ENCODE measurements at places on chromosomes 5 and 9.

DNA sequence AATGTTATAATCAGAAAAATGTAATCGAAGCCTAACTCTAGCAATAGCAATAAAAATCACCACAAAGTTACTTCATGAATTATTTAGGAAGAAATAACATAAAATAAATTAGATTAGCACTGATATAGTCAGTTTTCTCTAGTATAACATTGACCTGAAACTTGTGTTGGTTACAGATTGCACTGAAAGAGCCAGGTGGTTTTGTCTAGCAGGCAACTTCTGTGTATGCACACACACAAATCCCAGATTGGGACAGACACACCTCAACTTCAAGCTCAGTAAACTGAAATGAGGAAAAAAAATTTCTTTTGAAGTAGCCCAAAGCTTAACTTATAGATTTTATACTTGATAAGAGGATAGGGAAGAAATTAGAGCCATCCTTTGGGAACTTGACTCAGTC is 129.3 kb downstream of the EFNA5 start:
- DNase-seq = no peak

GRCh38 chr5:108528655-108529054 is 146.8 kb upstream of the FBXL17 start:
- no peak for DNase-seq

GRCh38 chr9:136290508-136291000 is 13.3 kb downstream of the CCDC187 start:
- no peak for DNase-seq

DNA sequence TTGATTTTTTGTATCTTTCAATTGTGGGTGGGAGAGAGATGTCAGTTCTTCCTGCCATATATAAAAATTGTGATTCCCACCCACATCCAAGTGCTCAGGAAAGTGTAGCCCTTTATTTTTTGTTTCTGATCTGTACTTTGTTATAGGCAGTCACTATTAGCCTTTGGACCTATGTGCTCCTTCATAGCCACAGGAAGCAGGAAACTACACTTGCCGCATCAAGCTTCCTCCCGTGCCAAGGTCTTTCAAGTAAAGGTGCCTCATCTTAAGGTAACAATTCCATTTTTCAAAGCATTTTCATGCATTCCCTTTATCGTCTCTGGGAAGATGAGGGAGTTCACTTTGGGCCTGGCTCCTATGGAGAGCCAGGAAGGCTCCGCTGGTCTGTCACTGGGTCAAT is 339.0 kb downstream of the DIRAS2 start:
- DNase-seq = no peak

DNA sequence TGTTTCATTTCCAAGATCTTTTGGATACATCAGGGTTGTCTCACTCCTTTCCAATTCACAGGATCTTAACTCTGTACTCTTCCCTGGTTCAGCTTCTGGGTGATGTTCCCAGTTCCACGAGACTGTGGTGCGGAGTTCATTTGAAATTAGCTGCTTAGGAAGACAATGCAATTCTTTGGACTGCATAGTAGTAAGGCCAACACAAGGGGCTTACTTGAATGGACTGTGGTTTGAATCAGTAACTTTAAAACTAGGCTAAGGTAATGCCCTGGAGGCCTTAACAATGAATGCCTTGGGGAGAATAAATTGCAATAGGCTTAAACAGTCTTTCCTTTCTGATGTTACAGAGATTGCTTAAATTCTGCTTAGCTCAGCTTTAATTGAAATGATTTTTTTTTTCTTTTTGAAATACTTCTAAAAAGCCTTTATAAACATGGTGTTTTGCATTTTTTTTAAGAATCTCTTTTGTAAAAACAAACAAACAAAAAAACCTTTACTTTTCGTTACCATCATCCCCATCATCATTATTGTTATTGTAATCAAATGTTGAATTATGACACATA is 133.8 kb upstream of the MEF2C start:
- DNase-seq = no peak

- no peak for DNase-seq
Observed at GRCh38 chr9:129382281-129383018, 204.4 kb upstream of the IER5L start.

- no peak for DNase-seq
Observed at GRCh38 chr9:33233626-33234342, 6.2 kb upstream of the SPINK4 start.

DNA sequence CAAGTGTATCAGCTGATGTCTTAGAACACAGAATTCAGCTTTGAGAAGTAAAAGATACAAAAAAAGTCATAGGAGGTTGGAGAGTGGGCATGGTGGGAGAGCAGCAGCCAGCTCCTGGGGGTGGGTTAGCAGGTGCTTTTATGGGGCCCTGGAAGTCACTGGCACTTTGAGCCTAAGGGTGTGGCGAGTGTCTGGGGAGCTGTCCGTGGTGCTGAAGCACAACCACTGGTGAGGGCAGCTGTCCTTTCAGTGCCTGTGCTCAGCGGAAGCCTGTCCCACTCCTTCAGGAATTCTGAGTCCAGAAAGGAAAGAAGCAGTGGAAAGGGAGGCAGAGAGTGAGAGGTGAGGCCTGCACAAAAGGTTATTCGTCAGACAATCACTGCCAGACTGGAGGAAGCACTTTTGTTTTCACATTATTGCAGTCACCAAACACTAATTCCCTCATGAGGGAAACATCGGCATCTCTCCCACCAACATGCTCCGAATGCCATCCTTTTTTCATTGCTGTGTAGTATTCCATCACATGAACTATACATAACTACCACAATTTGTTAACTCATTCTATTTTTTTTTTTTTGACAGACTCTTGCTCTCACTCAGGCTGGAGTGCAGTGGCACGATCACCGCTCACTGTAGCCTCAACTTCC is 59.4 kb upstream of the RAPGEF1 start:
- no peak for DNase-seq

DNA sequence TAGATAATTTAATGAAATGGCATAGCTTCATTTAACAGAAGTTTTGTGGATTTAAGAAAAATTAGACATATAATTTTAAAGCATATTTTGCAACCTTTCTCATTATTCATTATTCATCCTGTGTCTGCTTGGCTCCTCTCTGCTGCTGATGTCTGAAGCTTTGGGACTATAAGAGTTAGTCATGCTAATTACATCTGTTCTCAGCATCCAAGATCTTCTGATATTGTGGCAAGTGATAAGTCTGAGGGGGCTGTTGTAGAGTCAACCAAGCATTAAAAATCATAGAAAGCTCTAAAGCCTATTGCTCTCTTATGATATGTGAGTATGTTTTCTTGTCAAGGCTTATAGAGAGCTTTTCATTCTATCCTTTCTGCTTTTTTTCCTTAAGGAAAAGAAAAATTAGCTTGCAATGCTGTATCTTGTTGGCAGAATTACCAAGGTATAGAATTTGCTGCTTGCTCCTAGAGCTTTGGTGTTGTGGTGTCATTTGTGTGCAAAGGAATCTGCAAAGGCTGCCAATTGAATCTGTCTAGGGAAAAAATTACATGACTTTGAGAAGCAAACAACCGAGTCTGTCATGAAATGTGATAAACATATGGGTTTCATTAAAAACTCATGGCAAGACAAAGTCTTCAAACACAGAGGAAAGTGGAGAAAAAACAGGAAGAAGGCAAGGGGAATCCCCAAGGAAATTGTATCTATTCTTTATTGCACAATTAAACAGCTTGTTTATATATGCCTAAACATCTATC is 156.1 kb upstream of the DAB2 start:
- DNase-seq = no peak

GRCh38 chr5:5788793-5789192 is 366.3 kb downstream of the ICE1 start:
- no peak for DNase-seq

DNA sequence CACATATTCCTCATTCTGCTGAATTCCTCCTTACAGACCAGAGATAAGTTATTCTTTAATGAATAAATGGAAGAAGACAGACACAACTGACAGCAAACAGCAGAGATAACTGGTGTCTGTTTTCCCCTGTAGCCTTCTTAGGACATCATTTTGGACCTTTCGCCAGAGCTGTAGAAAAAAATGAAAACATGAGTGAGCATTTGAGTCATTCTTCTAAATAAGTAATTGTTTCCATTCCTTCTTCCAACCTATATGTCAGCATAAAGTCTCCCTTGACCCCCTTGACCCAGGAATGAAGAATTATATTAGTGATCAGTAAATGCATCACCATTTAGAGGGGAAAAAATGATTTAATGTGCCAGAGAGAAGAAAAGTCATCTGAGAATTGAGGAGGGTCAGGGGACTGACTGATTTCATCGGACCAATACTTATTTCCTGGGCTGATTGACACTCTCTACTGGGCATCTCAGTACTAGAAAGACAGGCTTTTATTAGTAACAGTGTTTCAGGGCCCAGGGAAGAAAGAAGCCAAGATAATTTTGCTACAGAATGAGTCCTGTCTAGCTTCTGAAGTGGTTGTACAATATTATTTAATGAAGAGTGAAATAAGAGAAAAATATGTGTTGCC is 597.0 kb downstream of the PSAT1 start:
- DNase-seq = no peak

DNA sequence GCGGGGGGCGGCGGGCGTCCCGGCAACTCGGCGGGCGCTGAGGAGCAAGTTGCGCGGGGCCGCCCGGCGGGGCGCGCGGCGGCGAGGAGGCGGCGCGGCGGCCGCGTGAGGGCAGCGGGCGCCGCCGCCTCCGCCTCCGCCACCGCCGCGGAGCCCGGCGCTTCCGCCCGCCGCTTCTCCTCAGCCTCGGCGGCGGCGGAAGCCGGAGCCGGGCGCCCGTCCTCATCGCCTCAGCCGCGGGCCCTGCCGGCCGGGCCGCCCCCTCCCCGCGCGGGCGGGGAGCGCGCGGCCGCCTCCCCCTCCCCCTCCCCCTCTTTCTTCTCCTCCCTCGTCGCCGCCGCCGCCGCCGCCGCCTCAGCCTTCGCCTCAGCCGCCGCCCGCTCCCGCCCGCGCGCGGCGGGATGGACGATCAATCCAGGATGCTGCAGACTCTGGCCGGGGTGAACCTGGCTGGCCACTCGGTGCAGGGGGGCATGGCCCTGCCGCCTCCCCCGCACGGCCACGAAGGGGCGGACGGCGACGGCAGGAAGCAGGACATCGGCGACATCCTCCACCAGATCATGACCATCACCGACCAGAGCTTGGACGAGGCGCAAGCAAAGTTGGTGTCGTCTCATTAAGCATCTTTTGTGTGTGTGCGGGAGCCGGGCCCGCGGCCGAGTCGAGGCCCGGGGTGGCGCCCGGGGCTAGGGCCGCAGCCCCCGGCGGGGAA is at the start of gene PBX3:
TSS of gene PBX3 (plus strand) at position 321 of the 712 bp plus-strand sequence.
- DNase-seq = peak; percentile 86

- DNase-seq = no peak
Observed at GRCh38 chr5:149735066-149735465, 5.0 kb downstream of the PPARGC1B start.

DNA sequence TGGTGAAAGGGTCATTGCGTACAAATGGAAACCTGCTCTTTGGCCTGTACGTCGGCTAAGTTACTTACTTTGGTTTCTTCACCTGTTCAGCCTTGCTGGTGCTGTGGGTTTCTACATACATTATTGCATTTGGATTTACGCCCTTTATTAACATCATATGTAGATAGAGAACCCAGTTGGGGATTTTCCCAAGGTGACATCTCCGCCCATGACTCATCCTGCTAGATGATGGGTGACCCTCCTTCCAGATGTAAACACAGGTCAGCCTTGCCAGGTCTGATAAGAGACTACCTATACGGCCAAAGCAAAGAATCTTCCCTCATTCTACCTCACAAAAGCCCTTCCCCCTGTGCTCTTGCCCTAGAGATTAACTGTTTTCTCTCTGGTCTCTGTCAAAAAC is 360.9 kb downstream of the KDM4C start:
- DNase-seq = no peak

DNA sequence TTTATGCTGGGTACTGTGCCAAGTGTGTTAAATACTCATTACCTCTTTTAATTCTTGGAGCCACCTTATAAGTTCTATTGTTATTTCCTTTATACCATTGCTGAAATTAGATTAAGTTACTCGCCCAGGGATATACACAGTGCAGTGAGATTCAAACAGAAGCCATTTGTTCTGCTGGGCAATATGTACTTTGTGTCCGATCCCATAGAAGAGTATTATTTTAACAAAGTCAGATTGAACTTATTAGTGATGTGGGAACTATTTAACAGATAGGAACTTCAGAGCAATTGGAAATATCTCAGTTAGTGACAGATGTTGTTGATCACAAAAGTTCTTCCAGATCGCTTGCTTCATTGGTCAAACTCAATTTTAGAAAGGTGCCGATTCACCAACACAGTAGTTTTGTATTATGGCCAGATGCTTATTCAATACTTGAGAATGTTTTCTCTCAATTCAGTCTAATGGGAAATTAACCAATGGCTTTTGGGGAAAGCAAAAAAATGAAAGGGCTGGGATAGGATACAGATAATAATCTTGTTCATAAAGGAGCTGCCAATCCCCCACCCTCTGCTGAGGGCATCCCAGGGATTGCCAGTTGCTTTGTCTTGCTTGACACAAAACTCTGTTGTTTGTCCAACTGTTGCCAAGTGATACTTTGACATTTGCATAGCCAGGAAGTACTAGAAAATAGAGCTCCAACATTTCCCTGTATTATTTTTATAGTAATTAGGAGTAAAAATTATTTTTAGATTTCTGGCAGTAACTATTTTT is 94.8 kb upstream of the SEMA6A start:
- DNase-seq = no peak

DNA sequence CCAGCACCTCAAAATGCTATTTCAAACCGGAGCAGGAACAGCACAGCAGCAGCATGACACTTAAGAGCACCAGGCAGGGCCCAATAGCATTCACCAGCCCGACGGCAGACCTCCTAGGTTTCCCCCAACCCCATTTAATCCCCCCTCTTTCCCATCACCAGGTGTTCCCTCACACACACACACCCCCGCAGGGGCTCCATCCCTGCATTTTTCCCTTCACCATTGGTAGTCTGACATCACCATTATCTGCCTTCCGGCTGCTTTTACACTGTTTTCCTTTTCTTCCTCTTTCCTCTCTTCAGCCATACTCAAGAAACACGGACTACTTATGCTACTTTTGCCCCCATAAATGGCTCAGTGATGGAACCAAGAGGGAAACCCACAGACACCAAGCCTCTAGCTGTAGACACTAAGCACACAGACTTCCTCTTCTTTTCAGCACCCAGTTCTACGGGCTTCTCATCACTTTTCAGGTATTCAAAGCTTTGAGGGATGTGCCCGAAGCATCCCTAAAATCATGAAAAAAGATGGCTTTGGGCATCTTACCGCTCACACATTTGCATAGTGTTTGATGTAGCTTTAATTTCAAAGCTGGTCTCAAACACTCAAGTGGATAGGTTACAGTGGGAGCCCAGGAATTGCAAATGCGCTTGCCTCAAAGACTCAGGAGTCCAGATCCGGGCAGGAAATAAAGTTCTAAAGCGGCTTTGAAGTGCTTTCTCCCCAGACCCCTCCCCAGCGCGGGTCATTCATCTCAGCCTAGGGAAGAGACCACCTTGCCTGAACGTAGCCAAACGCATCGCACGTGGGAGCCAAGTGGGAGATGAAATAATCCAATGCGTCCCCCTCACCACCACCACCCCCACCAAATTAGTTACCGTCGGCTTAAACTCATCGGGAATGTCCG is 141.5 kb downstream of the TSSK1B start:
- no peak for DNase-seq

- DNase-seq = no peak
Observed at GRCh38 chr5:176735383-176736265, 74.7 kb upstream of the UNC5A start.

- DNase-seq = peak; percentile 74
Observed at GRCh38 chr9:18910916-18911315, 122.1 kb downstream of the SAXO1 start.

GRCh38 chr5:98349990-98350365 is 423.5 kb upstream of the RGMB start:
- no peak for DNase-seq

GRCh38 chr5:19874811-19875210 is 113.2 kb downstream of the CDH18 start:
- no peak for DNase-seq

GRCh38 chr5:2718115-2718514 is 33.4 kb downstream of the IRX2 start:
- DNase-seq = no peak

GRCh38 chr9:116112236-116112635 is 41.4 kb upstream of the PAPPA start:
- no peak for DNase-seq

All from NCI-H1417 (cell line).